NCI-H2081 (cell line): ENCODE measurements at places on chromosomes 16 and 17.

- no peak for DNase-seq
Measured at GRCh38 chr16:47694543-47694942, 233.4 kb downstream of the PHKB start.

DNA sequence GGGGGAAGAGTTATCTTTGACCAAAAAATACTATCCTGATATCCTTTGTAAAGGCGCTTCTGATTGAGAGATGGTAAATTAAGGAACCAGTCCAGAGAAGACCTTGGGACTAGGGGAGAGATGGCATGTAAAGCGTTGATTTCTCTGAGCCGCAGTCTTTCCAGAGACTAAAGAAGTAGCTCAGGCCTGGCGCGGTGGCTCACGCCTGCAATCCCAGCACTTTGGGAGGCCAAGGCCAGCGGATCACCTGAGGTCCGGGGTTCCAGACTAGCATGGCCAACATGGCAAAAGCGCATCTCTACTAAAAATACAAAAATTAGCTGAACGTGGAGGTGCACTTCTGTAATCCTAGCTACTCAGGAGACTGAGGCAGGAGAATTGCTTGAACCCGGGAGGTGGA is 625 bp upstream of the CENPT start:
- no peak for DNase-seq

- peak; percentile 80 for DNase-seq
Measured at GRCh38 chr16:19463468-19464315, 46.0 kb downstream of the TMC5 start.

DNA sequence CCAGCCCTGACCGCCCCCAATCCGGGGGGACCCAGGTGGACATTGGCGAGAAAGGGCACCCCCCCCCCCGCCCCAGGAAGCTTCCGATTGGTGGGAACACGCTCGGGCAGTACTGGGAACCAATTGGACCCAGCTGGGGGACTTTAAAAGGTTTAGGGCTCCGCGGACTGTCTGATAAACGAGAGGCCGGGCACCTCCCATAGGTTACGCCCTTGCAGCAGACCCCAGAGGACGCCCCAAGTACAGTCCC is 245 bp downstream of the TMEM256 start:
- DNase-seq: no peak

GRCh38 chr17:2421315-2422147 is 20.7 kb upstream of the MNT start:
- peak; percentile 23 for DNase-seq

DNA sequence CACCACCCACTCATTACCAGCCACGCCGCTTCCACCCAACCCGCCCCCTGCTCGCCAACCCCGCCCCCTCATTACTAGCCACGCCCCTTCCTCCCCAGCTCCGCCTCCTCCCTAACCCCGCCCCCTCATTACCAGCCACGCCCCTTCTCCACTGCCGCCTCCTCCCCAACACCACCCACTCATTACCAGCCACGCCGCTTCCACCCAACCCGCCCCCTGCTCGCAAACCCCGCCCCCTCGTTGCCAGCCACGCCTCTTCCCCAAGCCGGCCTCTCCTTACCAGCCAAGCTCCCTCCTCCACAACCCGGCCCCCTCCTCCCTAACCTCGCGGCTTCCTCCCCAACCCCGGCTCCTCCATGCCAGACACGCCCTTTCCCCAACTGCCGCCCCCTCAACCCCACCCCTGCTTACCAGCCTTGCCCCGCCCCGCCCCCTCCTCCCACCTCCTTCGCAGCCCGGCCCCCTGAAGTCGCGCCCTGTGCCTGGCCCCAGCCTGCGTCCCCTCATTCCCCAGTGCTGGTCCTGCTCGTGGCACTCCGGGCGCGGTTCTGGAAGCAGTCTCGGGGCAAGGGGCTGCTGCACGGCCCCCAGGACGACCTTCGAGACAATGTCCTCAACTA is 7.3 kb downstream of the SLC22A31 start:
- DNase-seq: no peak

GRCh38 chr16:84677017-84677803 is 22.6 kb upstream of the USP10 start:
- DNase-seq: no peak

DNA sequence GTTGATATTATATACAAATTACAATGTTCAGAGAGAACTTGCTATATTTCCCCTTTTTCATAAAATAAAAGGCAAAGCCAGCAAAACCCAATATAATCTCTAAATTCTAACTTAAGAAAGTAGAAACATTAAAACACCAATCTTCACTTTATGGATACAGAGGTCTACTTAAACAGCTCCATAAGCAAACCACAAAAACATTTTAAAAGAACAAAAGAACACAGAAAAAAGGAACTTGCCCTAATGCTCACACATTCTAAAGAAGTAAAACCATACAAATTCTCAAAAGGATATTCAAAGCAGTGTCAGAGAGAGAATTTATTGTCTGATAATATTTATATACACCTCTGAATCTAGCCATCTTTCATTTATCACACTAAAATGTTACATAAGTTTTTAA is 606 bp downstream of the ABCA10 start:
- DNase-seq: no peak

DNA sequence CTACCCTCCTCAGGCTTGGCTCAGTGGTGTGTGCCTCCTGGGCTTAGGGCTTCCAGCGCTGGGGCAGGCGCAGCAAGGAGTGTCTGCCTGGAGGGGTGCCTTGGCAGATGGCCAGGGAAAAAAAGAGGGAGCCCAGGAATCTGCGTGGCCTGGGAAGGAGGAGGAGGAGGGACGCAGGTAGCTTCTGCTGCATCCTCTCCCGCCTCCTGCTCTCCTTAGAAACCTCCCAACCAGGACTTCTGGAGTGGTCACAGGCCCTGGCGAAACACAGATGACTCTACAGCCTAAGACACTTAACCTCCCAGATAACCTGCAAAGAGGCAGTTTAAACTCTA is 7.3 kb upstream of the BCAR1 start:
- no peak for DNase-seq

DNA sequence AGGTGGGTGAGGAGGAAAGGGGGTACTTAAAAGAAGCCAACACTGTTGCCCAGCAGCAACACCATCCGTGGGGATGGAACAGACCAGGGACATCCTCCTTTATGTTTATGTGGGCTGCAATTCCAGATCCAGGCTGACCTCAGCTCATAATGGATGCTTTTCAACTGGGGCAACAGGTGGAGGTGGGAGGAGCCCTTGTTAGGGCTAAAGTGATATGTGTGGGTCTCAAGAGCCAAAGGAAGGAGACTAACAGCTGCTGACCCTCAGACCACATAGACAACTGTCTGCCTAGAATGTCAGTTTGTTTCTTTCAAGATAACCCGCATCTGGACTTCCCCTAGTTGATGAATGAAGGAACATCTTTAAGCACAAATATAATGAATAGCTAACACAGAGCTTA is 2.0 kb upstream of the INPP5K start:
- no peak for DNase-seq

GRCh38 chr17:61161615-61162134 is 238.0 kb upstream of the TBX2 start:
- DNase-seq: no peak

- DNase-seq: no peak
Measured at GRCh38 chr17:69344939-69345338, 18.0 kb upstream of the ABCA5 start.

- DNase-seq: no peak
Measured at GRCh38 chr17:49480836-49481615, 14.1 kb upstream of the NGFR start.

- DNase-seq: no peak
Measured at GRCh38 chr17:12422651-12423050, 243.0 kb upstream of the MYOCD start.

- DNase-seq: no peak
Measured at GRCh38 chr17:65914784-65915342, 277.1 kb downstream of the CEP112 start.

GRCh38 chr16:81700071-81700779 is 78.9 kb upstream of the PLCG2 start:
- no peak for DNase-seq

DNA sequence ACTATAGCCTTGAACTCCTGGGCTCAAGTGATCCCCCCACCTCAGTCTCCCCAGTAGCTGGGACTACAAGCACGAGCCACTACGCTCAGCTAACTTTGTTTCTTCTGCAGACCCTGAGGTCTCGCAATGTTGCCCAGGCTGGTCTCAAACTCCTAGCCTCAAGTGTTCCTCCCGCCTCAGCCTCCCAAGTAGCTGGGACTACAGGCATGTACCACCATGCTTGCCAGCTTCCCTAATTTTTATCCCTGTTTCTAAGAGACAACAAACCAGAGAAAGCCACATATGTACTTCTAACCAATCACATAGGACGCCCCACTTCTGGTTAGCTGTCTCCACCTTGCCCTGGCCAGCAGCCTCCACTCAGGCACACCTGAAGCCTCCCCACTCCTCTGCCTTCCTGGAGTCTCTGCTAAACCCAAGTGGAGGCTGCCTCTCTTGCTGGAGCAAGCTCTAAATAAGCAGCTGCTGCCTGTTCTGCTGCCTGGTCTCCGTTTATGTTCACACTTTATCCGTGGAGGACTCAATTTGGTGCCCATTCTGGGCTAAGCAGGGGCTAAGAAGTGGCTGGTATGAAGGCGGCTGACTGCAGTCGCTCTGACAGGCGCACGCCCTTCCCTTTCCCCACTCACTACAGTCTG is 24.7 kb downstream of the NSMCE1 start:
- no peak for DNase-seq

- DNase-seq: no peak
Measured at GRCh38 chr17:40519089-40519775, 17.8 kb upstream of the TNS4 start.

GRCh38 chr17:78023042-78023441 is 64.5 kb downstream of the TNRC6C start:
- DNase-seq: no peak

GRCh38 chr16:47777220-47777619 is 316.1 kb downstream of the PHKB start:
- no peak for DNase-seq

DNA sequence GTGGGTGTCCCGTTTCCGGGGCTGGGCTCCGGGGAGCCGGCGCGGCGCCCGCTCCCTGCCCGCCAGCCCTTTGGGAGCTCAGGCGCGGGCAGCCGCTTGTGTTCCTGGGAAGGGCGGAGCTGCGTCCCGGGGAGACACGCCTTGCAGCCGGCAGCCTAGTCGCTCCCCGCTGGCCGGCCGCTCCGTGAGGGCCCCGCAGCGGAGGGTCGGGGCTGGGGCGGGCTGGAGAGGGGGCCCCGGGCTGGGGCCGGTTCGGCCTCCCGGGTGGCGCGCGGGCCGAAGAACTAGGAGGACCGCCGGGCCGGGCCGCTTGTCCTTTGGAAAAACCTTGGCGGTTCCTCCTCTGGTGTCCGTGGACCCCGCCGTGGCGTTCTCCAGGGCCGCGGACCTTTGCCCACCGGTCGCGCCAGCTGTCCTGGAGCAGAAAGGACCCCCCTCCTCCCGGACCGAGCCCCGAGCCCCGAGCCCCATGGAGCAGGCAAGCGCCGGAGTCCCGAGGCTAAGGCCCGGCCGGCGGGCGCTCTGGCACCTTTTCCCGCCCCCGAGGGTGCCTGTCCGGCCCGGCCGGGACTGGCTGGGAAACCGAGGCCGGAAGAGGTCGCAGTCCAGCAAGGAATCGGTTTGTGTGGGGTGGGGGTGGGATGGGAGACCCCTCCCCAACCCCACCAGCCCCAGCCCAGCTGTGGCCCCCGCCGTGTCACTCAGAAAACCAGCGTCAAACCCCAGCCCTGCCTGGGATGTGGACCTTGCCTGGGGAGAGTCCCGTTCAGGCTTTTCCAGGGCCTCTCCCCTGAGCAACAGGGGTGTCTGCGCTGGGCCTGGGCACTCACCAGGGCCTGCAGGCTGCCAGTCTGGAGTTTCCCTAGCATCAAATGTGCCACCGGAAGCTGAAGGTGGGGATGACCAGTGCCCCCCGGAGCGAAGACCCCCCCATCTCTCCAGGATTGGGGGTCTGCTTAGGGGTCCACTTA is 6.8 kb upstream of the TBC1D3B start:
- no peak for DNase-seq

DNA sequence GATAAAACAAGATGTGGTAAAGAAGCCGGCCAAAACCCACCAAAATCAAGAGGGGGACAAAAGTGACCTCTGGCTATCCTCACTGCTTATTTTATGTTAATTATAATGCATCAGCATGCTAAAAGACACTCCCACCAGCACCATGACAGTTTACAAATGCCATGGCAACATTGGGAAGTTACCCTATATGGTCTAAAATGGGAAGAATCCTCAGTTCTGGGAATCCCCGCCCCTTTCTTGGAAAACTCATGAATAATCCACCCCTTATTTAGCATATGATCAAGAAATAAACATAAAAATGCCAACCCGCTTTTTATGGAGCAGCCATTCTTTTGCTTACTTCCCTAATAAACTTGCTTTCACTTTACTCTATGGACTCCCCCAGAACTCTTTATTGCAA is 25.6 kb downstream of the CMTR2 start:
- DNase-seq: no peak

- DNase-seq: no peak
Measured at GRCh38 chr16:89361751-89362539, 128.4 kb downstream of the ANKRD11 start.

- no peak for DNase-seq
Measured at GRCh38 chr17:50163843-50164696, 1.7 kb upstream of the SGCA start.

DNA sequence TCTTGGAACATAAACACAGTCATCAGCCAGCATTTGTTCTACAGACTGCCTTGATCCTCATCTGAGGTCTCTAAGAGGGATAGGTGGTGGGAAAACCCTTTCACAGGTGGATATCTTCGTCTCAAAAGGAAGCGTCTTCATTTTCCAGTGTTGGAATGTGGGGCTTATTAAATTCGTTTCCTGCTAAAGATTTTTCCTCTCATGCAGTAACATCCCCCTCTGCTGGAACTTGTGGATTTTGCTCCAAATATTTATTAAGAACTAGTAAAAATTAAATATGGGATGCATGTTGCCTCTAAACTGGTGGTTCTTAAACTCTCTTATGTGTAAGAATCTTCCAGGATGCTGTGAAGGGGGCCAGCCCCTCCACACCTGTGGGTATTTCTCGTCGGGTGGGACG is 20.1 kb upstream of the MLYCD start:
- DNase-seq: peak; percentile 0

GRCh38 chr16:51949282-51949681 is 597.7 kb downstream of the TOX3 start:
- no peak for DNase-seq

- DNase-seq: peak; percentile 89
Measured at GRCh38 chr16:19696961-19697360, 21.1 kb downstream of the KNOP1 start.

- DNase-seq: no peak
Measured at GRCh38 chr16:60811657-60812056, 1224.6 kb downstream of the CDH8 start.
